ENCODE measurements at places on chromosomes 7 and 10.

DNA sequence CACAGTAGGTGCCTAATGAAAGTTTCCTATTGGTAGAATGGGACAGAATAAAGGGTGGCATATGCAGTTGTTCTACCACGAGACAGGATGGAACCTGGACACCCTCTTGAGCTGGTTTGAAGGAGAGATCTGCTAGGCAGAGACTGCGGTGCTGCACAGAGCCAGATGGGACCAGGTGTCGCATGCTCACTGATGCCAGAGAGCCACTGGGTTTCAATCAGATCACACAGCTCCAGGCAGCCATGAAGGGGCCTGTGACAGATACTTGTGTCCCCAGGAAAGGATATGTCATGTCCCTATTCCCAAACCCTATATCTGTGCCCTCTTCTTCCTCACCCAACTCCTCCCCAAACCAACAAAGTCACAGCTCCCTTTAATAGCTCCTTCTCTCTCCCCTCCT is 235.7 kb downstream of the PRPF18 start:
- no peak for DNase-seq

GRCh38 chr10:11823989-11824346 is 812 bp downstream of the PROSER2 start:
- DNase-seq = no peak

- no peak for DNase-seq
Observed at GRCh38 chr10:125172694-125173093, 12.3 kb upstream of the CTBP2 start.

DNA sequence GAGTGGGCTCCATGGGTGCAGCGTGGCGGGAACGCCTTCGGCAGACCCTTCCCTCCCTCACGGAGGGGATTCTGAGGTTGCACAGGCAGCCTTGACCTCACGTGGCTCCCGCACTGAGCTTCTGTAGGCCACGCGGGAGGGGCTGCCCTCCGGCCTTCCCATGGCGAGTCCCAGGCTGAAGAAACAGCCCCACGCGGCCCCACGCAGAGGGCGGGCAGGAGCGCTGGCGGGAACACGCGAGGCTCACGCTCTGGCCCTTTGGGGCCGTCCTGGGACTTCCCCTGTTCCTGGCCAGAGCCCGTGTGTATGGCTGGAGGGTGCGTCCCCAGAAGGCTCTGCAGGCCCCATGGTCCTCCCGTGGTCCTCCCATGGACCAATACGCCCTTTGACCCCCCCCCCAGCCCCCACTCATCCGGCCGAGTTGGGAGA is 21.7 kb upstream of the NKX6-2 start:
- DNase-seq = no peak

GRCh38 chr10:14949291-14949690 is 4.6 kb downstream of the DCLRE1C start:
- no peak for DNase-seq

GRCh38 chr7:134442441-134443220 is 16.3 kb downstream of the AKR1B1 start:
- no peak for DNase-seq

DNA sequence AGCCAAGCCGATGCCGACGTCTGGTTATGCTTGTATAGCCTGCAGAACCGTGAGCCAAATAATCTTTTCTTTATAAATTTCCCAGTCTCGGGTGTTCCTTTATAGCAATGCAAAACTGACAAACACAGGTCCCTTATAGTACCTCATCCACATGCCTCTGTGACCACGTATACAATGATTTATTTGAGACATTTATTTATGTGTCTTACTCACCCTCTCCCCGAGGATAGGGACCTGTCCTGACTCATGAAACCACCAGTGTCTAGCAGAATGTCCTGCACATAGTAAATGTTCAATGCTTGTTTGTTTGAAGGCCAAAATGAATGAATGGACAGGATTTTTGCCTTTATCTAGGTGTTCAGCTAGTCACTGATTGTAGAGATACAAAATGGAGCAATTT is 147.9 kb upstream of the FZD8 start:
- DNase-seq = no peak

GRCh38 chr7:112994656-112995055 is 92.0 kb downstream of the GPR85 start:
- no peak for DNase-seq
